ENCODE measurements at places on chromosomes 3 and 15.

- peak; percentile 2 for DNase-seq
Observed at GRCh38 chr3:125401402-125401801, 26.3 kb upstream of the ZNF148 start.

- no peak for DNase-seq
Observed at GRCh38 chr15:91508633-91509032, 344.9 kb upstream of the SLCO3A1 start.

- no peak for DNase-seq
Observed at GRCh38 chr15:100930306-100930848, 11.2 kb downstream of the LRRK1 start.

DNA sequence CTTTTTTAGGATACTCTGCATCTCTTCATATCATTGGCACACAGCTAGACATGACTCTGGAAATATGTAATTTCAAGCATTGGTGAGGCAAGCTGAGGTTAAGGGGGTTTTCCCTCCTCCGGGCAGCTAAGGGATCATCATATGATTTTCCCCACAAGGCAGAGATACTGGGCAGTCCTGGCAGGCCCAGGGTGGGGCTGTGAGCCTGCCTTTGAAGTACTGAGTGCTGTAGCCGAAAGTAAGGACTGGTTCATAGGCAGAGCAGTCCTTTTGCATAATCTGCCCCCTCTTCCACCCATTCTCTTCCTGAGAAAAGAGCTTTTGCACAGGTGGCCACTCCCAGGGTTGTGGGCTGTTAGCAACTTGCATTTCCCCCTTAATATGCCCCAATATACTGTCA lies 168.8 kb upstream of the MANF start:
- DNase-seq = no peak

DNA sequence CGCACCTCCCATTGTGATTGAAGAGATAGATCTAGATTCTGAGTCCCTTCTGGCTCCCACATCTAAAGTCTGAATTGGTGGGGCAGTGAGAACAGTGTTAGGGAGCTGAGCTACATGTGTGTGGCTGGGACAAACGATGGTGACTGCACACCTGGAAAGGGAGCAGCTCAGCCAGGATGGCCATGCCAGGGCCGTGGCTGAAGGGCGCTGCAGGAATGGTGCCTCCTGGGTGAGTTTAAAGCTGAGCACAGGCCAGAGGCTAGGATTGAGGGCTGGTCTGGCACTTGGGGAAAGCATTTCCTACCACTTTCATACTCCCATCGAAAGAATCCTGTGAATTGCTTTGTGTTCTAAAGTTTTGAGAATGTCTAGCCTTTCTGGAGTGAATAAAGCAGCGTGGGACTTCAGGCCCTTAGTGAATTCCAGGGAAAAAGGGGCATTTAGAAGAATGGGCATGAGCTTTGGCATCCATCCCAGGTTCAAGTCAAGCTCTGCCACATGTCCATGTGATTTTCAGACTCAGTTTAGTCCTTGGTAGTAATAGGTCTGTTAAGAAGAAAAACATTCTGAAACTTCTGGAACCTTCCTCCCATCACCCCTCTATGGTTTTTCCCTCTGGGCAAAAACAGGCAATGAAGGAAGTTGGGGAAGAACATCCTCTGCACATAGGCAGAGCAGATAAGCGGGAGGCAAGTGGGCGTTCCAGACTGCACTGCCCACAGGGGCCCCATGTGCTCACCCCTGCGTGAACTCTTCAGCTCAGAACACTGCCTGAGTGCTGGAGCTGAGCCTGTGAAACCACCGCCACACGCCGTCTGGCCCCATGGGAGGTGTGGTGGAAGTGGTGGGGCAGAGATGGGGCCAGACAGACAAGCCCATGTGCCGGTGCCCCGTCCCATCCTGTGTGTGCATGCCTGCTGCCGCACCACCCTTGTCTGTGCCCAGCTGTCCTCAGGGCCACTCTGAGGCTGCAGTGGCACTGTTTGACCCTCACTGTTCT lies 12.9 kb upstream of the CPNE9 start:
- no peak for DNase-seq

- DNase-seq = peak; percentile 63
Observed at GRCh38 chr3:113668015-113668414, 28.4 kb downstream of the USF3 start.

DNA sequence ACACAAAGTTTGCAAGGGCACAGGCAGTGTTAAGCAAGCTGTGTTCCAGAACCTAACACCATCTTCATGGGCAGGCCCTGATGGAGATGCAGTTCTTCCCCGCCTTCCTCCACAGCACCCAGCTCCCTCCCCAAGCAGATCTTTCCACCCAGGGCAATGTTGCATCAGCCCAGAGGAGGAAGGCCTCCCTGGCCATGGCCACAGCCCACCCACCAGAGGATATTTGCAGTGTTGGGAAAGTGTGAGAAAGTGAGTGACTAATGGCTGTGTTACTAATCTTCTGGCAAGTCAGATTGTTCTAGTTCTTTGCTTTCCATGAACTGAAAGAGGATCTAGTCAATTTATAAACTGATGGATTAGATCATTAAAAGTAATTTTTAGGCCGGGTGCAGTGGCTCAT lies 42.0 kb upstream of the ATP10A start:
- peak; percentile 21 for DNase-seq

- DNase-seq = no peak
Observed at GRCh38 chr15:39502082-39502447, 78.8 kb upstream of the THBS1 start.

DNA sequence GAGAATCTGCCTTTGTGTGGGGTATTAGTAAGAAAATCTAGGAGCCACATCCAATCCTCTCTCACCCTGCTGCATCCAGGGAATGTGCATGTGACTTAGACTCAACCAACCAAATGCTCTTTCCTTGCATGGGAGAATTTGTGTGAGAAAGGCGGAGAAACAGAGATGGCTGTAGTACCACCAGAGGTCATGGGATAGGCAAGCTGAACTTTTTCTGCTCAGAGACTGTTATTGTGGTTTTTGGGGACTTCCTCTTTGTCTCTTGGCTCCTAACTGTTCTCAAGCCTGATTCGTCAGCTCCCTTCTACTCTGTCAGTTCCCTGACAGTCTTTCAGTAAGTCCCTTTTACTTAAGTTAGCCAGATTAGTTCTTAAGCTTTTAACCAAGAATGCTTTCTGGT lies 2.6 kb upstream of the ZSCAN2 start:
- no peak for DNase-seq

DNA sequence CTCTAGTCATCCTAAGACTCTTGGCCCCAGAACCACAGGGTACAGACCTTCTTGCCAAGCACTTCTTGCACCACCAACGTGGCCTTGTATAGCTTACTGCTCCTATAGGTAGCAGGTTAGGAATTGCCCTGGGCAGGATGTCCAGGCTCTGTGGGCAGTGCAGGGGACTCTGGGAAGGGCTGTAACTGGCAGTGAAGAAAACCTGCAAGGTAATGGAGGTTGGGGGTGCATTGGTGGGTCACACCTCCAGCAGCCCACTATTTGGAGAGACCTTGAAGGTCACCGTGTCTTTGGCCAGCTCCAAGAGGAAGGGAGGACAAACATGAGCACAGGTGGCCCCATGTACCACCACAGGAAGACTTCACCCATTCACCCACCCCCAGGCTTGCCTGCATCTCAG lies 21.3 kb upstream of the XYLB start:
- DNase-seq = no peak

DNA sequence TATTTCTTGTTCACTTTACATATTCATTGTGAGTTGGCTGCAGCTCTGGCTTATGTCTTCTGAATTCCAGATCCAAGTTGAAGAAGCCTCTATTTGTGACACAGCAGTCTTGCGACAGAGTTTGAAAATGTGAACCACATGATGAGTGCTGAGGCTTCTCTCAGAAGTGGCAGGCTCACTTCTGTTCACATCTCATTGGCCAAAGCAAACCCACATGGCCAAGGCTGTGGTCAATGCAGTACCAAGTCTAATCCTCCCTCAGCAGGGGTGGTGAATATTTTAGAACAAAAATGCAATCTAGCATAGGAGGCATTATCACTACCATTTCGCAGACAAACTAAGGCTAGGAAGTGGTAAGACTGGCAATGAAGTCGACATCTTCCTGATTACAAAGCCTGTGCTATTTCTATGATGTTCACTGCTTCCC lies 45.2 kb downstream of the CDCP1 start:
- DNase-seq = no peak

GRCh38 chr3:120350401-120350941 lies 1.3 kb upstream of the LRRC58 start:
- peak; percentile 54 for DNase-seq

DNA sequence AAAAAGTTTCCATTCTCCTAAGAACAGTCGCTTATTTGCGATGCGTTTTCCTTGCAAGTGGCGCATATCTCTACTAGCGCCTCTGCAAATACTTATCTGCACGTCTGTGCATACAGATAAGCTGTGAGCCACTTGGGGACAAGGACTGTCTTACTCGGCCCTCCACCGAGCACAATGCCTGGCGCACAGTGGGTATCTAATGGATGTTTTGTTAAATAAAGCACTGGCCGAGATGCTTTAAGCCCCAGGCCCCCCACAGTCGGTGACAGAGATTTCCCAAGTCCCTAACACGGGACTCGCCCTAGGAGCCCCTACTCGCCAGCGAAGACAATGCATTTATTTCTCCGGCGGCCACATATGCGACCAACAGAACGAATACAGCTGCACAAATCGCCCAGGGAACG lies 503 bp downstream of the HLTF start:
- DNase-seq = no peak

DNA sequence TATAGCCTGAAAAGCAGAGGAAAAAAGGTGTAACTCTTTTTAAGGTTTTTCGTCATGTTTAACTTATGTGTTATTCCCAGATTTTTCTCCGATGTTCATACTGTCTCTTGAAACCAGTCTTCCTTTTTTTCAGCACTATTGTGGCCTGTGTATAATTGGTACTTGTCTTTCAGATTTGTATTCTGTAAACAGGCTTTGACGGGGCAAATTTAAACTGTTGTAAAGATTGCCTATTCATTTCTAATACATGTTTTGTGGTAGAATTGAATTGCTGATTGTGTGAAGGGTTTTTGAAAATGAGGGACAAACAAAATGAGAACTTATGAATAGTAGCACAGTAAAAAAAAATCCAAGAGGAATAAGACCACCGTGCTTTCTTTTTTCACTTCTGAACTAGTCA lies 33.6 kb downstream of the AKAP13 start:
- no peak for DNase-seq

DNA sequence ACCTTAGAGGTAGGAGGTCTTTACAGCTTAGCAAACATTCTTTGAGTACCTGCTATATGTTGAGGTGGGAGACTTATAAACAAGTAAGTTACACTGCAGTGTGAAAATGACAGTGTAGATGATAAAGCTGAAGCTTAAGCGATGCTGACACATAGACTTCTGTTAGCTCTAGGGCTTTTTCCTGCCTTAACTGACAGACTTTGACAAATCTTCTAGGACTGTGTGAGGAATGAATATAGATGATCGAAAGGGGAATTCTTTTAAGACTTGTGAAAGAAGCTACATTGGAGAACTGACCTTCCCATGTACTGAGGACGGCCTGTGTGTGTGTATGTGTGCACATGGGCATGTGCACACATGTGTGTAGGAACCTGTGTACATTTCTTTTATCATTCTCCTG lies 22.7 kb downstream of the BOC start:
- DNase-seq = no peak

DNA sequence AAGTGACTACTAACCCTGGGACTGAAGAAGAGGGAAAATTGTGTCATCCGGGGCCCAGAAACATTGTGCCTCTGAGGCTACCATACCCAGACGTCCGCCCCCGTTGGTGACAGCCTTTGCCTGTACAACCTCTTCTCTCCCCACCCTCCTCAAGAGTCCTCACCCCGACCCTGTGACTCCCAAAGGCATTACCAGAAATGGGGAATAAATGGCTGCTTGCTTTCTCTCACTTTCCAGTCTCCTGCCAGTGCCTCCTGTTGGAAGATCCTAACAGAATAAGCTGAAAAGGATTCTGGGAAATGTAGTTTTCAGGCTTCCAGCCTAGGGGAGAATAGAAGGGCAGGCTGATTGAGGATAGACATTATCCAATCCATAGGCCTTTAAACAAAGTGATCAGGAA lies 30.8 kb upstream of the SLC25A36 start:
- DNase-seq = no peak

DNA sequence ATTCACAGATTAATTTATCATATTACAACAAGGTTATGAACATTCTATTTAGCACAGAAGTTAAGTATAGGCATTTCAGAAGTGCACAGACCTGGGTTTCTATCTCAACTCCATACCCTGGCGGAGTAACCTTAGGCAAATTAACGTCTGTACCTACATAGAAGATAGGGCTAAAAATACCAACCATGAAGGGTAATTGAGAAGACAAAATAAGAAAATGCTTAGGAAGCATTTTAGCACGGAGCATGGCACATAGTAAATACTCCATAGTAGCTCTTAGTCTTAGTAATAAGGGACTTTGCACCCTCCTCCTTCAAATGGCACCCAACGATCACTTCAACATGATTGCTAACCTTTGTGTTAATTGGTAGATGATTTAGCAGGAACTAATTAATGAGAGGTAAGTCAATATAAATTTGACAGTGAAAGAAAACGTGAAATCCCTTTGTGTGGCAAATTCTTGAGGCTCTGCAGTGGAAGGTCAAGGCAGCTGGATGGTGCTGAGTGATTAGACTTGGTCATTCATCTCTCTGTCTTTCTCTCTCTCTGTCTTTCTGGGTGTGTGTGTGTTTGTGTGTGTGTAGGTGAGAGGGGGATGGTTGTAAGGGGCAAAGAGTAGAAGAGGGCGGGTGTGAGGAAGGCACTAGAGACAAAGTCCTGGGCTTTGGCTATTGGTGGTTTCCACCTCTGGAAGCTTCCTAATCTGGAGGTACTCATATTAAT lies 131.1 kb upstream of the PHLDB2 start:
- DNase-seq = no peak

DNA sequence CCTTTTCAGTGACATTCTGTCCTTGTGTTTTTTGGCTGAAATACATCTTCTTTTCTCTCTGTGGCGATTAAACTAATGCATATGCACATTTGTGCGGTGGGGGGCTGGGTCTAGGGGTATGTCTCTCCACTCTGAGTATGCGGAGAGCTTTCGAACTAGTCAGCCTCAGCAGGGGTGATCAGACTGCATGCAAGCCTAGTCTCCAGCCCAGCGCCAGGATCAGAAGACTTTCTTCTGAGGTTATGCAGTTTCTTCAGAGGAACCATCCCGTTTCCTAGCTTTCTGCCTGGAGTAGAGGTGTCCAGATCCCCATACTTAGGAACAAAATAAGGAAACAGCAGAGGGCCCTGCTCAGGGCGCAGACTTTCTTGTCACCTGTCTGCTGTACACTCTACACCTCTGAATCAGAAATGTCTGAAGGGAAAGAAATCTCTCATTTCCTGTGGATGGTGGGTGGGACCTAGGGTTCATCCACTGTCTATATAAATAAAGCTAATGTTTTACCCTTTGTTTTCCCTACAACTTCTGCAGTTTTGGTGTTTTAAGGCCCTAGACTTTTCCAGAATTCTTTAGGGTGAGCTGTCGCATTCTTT lies 230.4 kb downstream of the ABHD5 start:
- no peak for DNase-seq

- no peak for DNase-seq
Observed at GRCh38 chr15:72451224-72451623, 22.9 kb upstream of the ARIH1 start.

DNA sequence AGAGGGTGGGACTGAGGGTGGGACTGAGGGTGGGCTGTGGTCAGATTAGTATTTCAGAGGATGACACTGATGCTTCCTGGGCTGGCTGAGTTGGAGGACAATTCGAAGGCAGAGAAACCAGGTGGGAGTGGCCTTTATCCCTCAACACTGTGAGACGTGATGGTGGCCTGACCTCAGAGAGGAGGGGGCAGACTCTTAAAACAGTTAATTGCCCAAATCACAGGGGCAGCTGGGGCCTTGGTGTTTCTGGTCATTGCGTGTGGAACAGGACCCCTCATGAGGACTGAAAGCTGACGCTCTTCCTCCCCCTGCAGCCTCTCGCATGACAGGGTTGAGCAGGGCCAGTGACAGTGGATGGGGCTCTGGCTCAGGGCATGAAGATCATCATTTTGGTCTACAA lies 18.7 kb downstream of the DNASE1L3 start:
- no peak for DNase-seq

All from AG04450 (cell line).